ENCODE measurements at places on chromosomes 16 and 17. TPM values are rescaled to one million over a fixed set of nuclear protein-coding genes. Genes with fewer than 3 reads are reported as not detected.

Gene EMP2
- 109 TPM for total RNA-seq

Gene CMTM2
- not detected for total RNA-seq

Gene LRRC46
- not detected for total RNA-seq

Gene GCGR
- not detected for total RNA-seq

Gene PYY
- not detected for total RNA-seq

Gene TSPAN10
- total RNA-seq = not detected

Gene CLEC18B
- total RNA-seq = 0.38 TPM

All from esophagus squamous epithelium (tissue), 5 donors.